ENCODE measurements at places on chromosomes 12 and 14.

- no peak for DNase-seq
Measured at GRCh38 chr14:71554959-71555612, 377.1 kb upstream of the RGS6 start.

DNA sequence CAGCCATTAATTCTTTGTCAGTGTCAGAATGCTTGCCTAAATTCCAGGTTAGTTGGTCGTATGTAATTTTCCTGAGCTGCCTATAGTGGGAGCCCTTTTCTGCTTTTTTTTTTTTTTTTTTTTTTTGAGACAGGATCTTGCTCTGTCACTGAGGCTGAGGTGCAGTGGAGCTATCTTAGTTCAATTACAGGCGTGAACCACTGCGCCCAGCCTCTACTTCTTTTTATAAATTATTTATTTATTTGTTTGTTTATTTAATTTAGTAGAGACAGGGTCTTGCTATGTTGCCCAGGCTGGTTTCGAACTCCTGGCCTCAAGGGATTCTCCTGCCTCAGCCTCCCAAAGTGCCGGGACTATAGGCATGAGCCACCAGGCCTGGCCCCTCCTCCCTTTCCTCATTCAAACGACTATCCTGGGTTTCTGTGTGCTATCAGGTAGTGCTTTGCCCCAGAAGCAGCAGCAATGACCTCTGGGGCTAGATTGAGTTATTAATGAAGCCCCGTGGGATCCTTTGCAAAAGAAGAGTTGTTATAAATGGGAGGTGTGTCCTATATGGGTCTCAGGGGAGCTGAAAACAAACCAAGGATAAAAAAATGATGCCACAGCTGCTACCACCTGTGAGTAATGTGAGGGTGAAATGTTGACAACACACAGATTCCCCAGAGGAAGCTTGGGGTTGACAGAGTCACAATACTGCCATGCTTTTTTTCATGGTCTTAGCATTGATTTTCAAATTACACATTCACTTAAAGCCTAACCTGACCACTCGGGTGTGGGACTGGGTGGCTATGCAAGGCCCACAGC is 34.6 kb upstream of the NFKBIA start:
- no peak for DNase-seq

GRCh38 chr14:94612174-94612573 is at the start of gene SERPINA3:
Gene SERPINA3, plus strand, starts transcription at chr14:94612391. Its CDS starts 2,051 bp downstream, at chr14:94614442.
- DNase-seq = no peak

DNA sequence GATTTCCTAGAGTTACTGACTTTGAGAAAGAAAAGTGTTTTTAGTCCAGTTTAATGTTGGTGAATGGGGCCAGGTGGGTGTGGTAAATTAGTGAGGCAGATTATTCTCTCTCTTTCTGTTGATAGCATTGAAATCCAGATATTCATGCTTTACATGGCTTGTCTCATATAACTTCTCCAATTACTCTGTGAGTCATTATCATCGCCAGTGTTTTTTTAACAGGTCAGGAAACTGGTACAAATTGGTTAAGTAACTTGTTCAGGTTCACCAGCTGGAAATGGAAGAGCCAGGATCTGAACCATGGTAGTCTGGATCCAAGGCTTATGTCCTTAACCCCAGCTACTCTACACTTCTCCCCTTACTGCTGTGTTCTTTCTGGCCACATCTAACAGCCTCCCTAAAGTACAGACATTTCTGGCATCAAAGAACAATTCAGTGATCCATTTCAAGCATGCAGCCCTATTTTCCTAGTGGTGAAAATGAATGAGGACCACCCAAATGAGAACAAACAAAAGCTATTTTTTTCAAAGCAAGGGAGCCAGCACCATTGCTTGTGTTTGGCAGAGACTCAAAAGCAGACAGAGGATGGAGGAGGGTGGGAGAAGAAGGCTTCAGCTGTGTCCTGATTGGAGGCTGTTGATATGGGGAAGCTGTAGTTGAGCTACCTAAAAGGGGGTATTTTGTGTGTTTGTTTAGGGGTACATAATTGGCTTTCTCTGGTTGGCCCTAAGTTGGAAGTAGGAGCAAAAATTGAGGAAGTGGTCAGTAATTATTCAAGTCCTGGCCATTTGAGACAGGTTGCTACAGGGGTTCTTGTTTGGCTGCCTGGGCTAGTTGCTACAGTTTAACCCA is 1.7 kb downstream of the IRAK3 start:
- DNase-seq = no peak

DNA sequence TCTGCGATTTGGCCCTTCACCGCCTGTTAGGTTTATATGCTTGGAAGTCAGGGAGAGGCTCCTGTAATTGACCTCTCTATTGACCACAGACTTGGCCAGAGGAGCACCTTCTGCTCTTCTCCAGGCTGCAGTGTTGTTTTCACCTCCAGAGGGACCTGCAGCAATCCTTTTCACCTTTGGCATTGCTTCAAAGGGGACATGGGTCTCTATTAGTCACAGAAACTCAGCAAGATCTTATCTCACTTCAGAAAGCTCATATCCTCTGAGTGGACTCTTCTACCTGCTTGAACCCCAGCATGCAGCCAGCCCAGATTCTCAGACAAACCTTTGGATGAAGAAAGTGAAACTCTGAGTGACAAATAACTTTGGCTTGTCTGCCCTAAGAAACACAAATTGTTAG is 339.3 kb downstream of the NRXN3 start:
- no peak for DNase-seq

- DNase-seq = no peak
Measured at GRCh38 chr14:97851428-97851995, 1054.3 kb downstream of the VRK1 start.

GRCh38 chr12:120263748-120264085 is 1.8 kb downstream of the PXN start:
- DNase-seq = no peak

All from activated CD4-positive, alpha-beta memory T cell treated with anti-CD3 and anti-CD28 coated beads, Interleukin-2, amount 10 ng/mL, durations not matched to agents 7 days and 5 days (primary cell).